ENCODE measurements at places on chromosomes 4 and X.

DNA sequence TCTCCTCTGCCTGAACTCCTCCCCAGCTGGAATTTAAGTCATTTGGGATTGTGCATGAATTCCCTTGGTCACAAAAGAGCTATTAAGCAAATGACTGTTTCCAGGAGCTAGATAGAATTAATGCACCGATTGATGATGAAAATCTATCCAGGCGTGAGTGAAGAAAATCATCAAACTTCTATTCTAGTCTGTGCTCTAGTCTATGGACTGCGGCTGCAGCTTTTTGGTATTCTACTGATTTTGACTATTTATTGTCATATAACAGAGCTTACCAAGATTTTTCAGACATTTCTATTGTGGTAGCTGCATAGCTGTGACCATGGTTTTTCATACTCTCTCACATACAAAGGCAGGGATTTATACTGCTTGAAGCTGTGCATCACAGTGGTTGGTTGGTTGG, 403.8 kb downstream of the FSTL5 start:
- no peak for DNase-seq

GRCh38 chr4:84750960-84751283, 168.0 kb downstream of the CDS1 start:
- no peak for DNase-seq

DNA sequence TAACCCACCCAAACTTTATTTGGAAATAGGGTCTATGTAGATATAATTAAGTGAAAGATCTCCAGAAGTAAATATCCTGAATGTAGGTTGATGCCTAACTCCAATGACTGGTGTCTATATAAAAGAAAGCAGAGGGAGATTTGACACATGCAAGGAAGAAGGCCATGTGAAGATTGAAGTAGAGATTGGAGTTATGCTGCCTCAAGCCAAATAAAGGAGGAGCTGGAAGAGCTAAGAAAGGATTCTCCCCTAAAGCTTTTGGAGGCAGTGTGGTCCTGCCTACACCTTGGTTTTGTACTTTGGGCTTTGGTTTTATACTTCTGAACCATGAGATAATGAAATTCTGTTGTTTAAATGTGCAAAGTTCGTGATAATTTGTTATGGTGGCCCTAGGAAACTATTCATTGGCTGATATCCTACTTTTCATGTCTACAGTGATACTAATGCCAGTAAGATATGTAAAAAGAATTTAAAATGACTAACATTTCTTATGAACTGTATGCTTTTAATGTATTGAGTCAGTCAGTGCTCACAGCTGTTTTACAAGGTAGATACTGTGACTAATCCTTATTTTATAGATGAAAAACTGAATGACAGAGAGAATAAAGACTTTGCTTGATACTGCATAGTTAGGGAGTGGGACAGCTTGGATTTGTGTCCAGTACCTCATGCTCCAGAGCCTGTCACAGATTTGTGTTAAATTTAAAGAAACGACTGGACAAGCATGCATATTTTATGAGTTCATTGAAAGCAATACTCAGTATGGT, 5.9 kb upstream of the RAB40AL start:
- DNase-seq = no peak

DNA sequence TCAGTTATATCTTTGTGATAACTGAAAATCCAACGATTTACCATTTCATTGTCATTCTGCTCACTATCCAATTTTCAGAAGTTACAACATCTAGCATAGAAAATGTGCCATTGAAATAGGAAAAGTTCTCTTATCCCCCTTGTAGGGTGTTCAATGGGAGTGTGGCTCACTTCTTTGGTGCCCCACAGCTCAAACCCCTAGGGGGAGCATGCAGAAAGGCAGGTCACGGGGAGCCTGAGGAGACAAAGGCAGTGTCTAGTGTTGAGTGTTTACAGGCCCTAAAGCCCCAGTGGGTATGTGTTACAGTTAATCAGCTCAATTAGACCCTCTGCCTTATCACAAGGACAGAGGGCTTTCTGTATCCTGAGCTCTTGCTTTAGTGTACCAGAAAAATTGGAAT, 243.4 kb upstream of the GRID2 start:
- no peak for DNase-seq

DNA sequence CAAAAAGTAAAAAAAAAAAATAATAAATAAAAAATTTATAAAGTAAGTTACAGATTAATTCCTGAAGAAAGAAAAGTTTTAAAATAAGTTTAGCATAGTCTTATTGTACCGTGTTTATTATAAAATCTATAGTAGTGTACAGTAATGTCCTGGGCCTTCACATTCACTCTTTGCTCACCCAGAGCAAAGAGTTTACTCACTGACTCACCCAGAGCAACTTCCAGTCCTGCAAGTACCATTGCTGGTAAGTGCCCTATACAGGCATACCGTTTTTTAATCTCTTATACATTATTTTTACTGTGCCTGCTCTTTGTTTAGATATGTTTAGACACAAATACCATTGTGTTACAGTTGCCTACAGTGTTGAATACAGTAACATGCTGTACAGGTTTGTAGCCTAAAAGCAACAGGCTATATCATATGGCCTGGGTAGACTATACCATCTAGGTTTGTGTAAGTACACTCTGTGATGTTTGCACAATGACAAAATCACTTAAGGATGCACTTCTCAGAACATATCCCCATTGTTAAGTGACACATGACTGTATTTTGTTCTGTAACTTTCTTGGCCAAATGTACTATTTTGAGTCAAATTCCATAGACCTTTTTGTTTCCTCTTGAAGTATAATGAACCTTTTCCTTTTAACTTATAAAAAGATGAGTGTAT, 199.0 kb upstream of the NUDT6 start:
- DNase-seq = no peak

DNA sequence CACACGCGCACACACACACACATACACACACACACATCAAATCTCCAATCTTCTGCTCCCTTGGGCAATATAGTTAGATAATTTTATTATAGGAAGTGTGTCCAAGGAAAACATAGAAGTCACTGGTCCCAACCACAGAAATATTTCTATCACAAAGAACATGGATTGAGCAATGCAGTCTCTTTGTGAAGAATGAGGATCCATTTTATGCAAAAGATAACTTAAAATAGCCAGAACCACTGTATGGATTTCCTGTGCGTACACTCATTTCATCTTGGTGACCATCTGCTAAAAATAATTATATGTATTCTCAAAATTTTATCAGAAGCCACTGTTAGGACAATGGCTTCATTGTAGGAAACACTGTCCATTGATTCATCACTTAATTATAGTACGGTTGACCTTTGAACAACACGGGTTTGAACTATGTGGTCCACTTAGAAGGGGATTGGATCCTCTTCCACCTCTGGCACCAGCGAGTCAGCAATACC, 169.6 kb upstream of the MXRA5 start:
- no peak for DNase-seq

GRCh38 chrX:9693307-9694001, 72.2 kb downstream of the GPR143 start:
- DNase-seq = no peak

DNA sequence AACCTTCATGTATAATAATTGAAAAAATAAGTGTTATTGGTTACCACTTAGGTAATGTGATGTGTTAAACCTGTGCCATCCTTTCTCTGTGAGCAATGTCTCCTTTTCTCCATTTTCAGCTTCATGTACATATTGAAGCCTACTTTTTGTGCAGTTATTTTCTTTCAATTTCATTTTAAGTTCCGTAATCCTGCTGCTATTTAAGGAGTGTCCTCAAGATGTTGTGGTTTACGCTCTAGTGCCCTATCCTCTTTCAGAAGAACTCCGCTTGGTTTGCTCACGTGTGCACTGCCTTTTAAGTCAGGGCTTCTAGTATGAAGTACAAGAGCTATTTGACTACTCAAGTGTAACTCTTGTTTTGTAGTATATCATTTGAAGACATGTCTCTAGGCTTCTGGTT, 2253.2 kb upstream of the TENM3 start:
- DNase-seq = no peak

Measured in NCI-H1436 (cell line).